ENCODE measurements at places on chromosomes 16 and 17.

DNA sequence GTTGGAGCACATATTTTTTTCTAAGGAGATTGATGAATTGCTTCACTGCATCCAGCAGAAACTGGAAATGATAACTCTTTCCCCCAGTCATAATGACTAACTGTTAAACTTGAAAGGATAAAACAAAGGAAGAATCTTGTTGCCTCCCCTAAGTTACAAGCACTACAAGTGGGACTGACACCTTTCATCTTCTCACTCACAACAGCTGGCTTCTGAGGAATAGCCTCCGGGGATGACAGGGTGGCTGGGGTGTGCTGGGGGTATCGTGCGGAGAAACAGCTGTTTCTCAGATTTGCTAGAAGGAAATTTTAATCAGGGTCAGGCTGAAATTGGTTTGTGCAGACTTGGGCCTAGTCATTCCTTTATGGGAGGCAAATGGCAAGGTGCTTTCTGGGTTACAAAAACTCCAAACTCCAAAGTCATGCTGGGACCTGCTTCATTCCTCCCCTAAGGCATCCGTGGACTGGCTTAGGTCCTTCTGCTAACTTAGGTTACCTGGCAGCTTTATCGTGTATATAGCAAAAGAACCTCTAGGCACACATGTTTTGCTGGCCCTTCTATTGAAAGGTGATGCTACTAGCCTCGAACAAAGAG is 557.2 kb downstream of the TOX3 start:
- no peak for DNase-seq

GRCh38 chr17:79020631-79021301 is 3.2 kb upstream of the C1QTNF1 start:
- no peak for DNase-seq

GRCh38 chr16:55189682-55190636 is 134.0 kb upstream of the IRX6 start:
- DNase-seq: no peak

DNA sequence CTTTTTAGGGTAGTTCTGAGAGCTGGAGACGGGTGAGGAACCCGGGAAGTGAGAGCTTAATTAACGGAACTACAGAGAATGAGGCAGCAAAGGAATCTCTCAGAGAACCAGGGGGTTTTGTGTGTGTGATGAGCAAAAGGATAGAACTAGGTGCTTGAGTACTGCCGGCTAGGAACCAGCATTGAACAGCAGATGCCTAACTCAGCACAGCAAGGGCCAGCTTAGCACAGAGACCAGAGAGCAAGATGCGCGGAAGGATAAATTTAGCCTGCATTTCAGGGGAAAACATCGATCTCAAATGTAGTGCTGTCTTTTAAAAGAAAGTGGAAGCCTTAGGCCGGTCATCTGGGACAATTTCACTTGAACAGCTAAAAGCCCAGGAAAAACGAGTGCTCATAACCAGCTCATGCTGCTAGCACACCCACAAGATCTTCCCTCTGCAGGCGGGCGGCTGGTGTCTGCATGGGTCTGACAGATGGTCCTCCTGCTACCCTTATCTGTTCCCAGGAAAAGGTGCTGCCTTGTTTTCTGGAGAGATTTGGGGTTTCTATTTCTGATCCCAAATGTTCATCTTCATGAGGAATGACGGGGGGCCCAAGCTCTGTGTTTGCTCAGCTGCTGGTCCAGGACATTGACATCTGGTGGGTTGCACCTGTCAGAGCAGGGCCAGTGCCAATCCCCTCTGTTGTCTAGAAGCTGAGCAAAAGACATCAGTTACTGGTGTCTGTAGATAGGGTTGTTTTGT is 103.9 kb downstream of the SOCS1 start:
- no peak for DNase-seq

DNA sequence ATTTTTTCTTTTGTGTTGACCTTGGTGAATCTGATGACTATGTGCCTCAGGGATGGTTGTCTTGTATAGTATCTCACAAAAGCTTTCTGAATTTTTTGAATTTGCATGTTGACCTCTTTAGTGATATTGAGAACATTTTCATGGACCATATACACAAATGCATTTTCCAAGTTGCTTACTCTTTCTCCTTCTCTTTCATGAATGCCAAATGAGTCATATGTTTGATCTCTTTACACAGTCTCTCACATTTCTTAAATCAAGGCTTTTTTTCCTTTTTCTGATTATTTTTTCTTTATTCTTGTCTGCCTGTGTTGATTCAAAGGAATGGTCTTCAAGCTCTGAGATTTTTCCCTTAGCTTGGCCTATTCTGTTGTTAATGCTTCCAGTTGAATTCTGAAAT is 46.6 kb upstream of the KCNJ16 start:
- DNase-seq: no peak

DNA sequence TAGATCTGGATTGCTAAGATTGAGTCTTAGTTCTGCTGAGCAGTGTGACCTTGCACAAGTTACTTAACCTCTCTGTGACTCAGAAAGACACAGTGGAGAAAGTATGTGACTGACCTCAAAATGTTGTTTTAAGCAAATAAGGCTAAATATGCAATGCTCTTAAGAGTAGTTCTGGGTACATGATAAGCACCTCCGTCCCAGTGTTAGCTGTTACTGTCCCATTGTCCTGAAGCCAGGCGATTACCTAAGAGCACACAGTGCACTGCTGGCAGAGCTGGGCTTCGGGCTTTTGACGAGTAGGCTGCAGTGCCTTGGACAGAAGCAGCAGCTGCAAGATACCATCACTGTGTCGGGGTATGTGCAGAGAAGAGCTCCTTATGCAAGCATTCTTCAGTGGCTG is 32.7 kb upstream of the FOXF1 start:
- no peak for DNase-seq
